ENCODE measurements at places on chromosomes 4 and X. TPM values are rescaled to one million over a fixed set of nuclear protein-coding genes. Genes with fewer than 3 reads are reported as not detected.

ENPEP gene
- 0.54 TPM for total RNA-seq

GPR34 gene
- 0.67 TPM for total RNA-seq

GPC4 gene
- not detected for total RNA-seq

TRO gene
- 3.6 TPM for total RNA-seq

Data from activated CD8-positive, alpha-beta memory T cell treated with anti-CD3 and anti-CD28 coated beads, Interleukin-2, amount 10 ng/mL, durations not matched to agents 7 days and 5 days (primary cell).